ENCODE measurements at places on chromosomes 16 and 17.

- DNase-seq: no peak
These were observed 8.6 kb upstream of the SKAP1 start for GRCh38 chr17:48438516-48439061.

GRCh38 chr17:10144456-10144855 is 54.0 kb downstream of the GAS7 start:
- no peak for DNase-seq

DNA sequence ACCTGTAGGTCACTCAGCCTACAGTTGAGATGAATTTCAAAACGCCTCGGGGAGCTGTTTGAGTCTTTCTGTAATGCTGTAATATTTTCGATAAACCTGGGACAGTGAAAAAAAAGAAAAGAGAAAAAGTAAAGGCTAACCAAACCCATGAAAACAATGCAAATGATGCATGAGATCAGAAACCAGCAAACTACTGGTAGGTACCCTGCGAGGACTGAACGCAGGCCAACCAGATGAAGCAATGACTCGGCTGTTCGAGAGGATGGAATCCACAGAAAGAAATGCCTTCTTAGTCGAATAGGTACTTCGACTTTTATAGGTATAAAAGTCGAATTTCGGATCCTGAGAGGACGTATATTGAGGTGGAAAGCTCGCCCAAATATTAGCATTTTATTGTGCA is 509 bp upstream of the ATAD5 start:
- peak; percentile 36 for DNase-seq

- DNase-seq: no peak
These were observed 4.3 kb downstream of the SCNN1B start for GRCh38 chr16:23306199-23307100.

- no peak for DNase-seq
These were observed 661 bp downstream of the GIT1 start for GRCh38 chr17:29588562-29589411.

GRCh38 chr16:80023865-80024264 is 423.3 kb upstream of the MAF start:
- no peak for DNase-seq

DNA sequence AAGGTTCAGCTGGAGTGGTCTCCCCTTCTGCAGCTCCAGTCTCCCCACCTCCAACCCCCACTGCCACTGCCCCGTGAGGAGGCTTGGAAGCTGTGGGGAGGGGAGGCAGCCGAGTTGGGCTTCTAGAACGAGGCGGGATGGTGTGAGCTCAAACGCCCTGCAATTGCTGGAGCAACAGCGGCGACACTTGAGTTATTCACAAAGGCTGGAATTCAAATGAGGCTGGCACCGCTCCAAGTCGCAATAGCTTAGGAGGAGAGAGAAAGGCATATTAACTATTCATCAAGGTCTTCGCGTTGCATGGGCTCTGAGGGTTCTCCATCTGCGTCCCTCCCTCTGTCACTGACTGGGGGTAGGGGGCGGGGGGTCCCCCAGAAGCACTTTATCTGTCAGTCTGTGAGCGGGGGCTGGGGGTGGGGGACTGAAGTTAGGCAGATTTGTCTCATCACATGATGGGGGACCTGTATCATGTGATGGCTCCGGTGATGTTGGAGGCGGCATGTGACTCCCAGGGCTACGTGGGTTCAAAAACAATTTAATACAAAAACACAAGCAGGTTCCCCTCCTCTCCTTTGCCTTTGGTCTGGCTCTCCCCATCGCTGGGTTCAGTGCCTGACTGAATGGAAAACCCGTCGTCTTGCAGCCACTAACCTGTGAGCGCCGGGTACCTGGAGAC is 70.5 kb downstream of the RBBP6 start:
- peak; percentile 84 for DNase-seq

DNA sequence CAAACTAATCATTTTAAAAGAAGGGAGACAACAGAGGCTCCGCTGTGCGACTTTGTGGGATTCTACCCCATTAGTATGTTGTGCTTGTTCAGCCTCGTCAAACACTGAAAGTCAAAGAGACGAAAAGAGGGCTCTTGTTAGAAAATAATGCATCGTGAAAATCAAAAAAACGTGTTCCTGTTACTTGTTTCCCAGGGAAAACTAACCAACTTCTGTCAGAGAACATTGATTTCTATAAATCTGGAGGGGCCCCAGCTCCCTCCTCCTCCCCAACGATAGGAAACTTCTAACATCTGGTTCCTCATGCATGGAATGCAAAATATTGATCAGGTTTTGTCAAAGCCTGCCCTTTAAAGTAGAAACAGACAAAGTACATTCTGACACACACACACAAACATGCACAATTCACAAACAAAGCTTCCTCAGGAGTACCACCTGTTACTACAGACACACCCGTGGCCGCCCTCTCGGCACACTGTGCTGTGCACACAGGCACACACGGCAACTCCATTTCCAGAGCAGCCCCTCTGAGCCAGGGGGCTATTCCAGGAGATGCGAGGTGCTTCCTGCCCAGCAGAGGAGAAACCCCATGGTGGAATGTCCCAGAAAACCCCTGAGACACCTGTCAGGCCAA is 151.3 kb downstream of the ZFHX3 start:
- no peak for DNase-seq

GRCh38 chr16:47079860-47080259 is 63.9 kb downstream of the NETO2 start:
- no peak for DNase-seq

- DNase-seq: no peak
These were observed 51.5 kb downstream of the TENT4B start for GRCh38 chr16:50204453-50205108.

GRCh38 chr16:7755347-7755882 is 422.8 kb downstream of the RBFOX1 start:
- DNase-seq: peak; percentile 2

- DNase-seq: peak; percentile 25
These were observed 67.4 kb upstream of the SOX9 start for GRCh38 chr17:72053449-72053848.

DNA sequence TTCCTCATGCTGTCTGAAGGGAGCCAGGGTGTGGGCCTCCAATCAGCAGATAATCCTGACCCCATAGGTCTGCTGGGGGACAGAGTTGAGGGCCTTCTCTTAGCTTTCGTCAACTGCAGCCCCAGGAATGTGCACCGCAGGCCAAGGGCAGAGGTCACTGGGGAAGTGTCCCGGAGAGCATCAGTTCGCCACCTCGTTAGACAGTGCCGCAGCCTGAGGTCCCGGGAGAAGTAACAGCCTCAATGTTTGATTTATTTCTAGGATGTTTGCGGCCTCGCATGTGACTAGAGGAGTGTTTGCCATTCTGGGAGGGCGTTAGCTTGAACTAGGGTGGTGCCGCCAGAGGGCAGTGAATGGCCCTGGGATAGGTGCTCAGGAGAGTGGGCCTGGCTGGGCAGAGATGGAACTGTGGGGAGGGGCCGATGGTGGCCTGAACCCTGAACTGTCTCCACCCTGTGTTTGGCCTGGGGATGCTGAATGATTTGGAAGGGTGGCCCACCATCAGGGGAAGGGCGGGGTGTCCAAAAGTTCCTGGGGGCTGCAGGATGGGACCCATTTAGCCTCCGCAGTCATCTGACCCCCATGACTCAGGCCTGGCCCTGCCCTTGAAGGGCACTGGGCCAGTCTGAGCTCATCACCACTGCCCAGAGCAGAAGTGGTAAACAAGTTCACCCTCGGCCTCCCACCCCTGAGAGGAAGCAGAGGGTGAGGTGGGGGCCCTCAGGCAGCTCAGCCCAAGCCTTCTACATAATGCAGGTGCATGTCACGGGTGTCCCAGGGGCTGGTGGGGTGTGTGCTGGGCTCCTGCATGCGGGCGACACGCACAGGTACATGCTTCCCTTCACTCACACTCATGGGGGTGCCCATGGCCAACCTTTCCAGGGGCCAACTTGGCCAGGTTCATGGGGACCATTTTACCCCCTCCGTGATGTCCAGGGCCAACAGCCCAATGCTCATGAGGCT is 12.4 kb upstream of the TAC4 start:
- no peak for DNase-seq

DNA sequence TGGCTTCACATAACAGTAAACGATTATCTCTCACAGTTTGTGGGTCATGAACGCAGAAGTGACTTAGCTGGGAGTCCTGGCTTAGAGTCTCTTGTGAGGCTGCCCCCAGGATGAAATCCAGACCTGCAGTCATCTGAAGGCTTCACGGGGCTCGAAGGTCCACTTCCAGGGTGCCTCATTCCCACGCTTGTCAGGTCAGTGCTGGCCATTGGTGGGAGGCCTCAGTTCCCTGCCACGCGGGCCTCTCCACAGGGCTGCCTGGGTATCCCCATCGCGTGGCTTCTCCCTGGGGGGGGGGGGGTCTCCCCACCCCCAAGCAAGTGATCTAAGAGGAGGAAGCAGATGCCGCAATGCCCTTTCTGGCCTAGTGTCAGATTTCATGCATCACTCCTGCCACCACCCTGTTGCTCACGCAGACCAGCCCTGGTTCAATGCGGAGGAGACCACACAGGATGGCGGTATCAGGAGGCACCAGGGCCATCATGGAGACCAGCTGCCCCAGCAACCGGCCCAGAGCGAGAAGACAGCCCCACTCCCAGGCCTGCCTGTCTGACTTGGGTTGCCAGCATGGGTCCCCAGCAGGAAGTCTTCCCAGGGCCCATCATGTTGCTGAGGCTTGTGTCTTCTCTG is 77.3 kb upstream of the CDH5 start:
- DNase-seq: no peak

GRCh38 chr17:7095625-7096024 is 15.6 kb upstream of the CLEC10A start:
- peak; percentile 30 for DNase-seq

DNA sequence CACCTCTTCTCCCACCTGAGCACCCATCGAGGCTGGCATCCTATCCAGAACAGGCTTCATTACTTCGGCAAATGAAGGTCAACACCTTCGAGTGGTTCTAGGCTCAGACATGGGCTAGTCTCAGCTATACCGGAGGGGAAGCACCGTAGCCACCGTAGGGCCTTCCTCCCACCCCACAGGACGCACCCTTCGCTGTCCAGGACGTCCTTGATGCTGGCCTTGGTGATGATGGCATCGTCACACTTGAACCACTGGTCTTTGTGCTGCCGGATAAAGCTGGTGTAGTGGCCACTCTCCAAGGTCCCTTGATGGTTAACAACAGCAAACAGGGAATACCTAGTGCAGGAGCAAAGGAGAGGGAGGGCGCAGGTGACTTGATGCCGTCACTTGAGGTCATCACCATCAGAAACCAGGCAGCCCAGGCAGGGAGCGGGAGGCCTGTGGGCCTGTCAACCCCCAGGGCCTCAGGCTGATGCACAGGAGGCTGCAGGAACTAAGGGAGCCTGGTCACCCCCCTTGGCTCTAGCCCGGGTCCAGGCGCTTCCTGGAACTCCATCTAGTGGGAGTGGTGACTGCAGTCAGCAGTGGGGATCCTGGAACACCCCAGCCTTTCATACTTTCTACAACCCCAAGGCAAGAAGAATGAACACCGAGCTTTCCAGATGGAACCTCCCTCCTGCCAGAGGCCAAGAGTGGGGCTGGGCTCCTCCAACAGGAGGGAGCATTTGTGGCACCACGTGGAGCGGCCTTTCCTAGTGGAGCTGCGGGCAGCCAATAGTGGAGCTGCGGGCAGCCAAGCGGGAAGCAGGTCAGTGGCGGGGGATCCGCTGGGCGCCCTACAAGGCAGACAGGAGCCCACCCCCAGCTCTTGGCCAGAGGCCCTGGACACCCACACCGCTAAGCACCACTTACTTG is 38.5 kb downstream of the USP22 start:
- DNase-seq: no peak

DNA sequence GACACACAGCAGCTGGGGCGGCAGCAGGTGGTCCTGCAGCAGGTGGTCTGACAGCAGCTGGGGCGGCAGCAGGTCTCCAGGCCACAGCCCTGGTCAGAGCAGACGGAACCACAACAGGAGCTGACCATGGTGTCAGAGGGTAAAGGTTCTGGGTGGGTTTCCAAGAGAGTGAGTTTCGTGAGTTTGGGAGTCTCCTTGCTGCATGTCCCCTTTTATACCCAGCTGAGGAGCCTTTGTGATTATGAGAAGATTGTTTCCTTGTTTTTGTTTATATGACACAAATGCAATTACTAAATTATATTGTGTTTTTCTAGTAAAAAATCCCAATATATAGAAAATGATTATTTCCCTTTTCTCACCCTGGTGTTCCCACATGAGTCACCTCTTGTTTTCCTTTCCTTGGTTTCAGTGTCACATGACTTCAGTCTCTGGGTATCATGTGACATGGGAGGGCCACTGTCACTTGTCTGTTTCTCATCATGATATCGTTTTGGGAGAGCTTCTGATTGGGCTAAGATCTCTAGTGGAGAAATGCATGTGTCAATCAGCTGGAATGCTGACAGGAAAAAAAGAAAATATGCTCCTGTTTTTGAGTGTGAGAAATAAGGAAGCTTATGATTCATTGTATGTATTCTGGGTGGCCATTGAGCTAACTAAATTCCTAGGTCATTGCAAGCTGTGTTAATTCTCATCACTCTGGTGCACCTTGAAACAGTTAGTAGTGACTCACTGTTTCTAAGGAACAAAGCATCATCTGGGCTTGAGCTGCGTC is at the start of gene KRTAP4-6:
TSS of gene KRTAP4-6 (minus strand) at position 185 of the 772 bp plus-strand sequence. CDS start at position 128, 57 bp downstream.
- no peak for DNase-seq

GRCh38 chr16:49458656-49459445 is 85.2 kb downstream of the C16orf78 start:
- no peak for DNase-seq

DNA sequence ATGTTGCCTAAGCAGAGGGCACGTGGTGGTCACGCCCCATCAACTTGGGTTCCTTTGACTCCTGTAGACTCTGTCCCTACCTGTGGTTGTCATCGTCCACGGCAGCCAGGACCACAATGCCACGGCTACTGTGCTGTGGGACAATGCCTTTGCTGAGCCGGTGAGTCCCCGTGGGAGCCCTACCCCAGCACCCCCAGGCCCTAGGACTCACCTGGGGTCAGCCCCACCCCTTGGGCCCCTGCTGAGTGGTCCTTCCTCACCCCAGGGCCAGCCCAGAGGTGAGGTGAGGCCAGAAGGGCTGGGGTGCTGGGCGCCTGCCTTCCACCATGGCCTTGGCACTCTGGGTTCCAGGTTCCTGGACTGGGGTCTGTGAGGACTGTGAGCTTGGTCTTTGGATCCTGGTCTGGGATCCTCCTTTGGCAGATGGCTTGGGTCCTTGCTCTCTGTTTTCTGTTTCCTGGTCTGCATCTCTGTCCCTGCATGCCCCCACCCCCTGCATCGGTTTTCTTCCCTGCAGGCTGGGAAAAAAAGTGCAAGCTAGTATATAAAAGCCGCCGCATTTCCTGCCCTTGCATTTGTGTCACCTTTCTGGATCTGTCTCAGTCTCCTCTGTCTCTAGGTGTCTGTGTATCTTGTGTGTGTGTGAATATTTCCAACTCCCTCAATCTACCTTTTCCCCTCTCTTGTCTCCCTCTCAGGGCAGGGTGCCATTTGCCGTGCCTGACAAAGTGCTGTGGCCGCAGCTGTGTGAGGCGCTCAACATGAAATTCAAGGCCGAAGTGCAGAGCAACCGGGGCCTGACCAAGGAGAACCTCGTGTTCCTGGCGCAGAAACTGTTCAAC is 17.5 kb downstream of the STAT5A start:
- no peak for DNase-seq

- DNase-seq: no peak
These were observed 4.1 kb upstream of the RSAD1 start for GRCh38 chr17:50474523-50474922.

GRCh38 chr17:67974185-67974584 is 22.1 kb downstream of the C17orf58 start:
- DNase-seq: no peak

- DNase-seq: peak; percentile 17
These were observed 79.5 kb upstream of the CCL1 start for GRCh38 chr17:34442387-34443111.

Measured in Ammon's horn (tissue), 1 donor.